SHP77 (cell line): ENCODE measurements at places on chromosomes 11 and 22.

- no peak for DNase-seq
Observed at GRCh38 chr22:50313021-50313420, 5.6 kb upstream of the PLXNB2 start.

DNA sequence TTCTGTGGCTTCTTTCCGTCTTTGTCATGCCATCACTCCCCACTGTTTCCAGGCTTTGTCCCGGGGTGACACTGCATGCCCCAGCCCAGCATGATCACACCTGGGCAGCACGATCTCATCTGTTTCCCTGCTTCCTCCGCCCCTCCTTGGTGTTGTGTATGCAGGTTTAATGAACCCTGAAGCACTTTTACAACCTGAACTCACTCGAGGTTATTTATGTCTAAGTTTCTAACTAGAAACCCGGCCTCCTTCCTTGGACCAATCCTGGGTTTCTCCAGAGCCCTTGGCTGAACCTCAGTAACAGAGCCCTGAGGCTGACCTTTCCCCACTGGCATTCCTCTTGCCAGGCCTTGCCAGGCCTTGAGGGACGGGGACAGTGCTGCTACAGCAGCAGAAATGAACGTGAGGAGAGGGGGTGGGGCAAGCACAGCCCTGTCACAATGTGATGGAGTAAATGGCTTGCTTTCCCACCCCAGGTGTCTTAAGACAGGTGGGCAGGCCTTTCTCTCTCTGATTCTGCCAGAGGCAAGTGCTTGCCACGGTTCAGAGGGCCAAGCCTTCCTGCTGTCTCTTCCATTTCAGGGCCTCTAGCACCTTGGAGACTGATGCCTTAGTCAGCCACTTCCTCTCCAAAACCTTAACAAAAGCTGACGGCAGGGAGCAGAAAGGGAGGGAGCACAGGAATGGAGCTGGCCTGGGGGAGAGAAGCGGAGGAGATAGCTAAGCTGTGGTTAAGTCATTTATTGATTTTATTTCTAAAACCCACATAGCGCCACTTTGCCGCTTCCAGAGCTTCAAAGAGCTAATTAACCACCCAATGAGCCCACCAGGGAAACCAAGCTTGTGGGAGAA is 3.1 kb upstream of the PYGM start:
- DNase-seq, result no peak

DNA sequence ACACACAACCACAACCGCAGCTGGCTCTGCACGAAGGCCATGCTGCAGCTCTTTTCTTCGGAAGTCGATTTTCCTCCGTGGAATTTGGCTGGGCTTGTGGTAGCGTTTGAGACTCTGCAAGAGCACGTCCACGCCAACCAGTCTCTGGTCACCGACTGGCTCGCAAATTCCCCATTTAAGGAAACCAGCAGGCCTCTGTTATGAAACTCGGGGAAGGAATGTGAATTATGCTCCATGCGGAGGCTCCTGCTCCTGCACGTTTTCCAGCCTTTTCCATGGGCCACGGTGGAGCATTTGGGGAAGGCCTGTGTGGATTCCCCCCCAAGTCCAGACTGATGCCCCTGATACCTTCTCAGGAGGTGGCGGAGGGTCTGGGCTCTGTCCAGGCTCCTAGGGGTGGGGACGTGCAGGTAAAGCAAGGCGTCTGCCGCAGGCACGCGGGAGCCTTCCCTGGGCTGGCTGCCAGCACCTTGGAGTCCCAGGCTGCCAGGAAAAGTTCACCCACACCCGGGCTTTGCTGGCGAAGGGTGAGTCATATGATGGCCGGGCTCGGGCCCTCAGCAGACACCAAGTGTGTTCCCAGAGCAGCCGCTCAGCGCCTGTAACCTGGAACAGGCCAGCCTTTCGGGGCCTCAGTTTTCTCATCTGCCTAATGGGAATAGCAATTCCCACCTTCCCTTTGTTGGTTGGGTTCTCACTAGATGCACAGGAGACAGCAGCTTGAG is 41.9 kb downstream of the LRP5 start:
- DNase-seq, result no peak

DNA sequence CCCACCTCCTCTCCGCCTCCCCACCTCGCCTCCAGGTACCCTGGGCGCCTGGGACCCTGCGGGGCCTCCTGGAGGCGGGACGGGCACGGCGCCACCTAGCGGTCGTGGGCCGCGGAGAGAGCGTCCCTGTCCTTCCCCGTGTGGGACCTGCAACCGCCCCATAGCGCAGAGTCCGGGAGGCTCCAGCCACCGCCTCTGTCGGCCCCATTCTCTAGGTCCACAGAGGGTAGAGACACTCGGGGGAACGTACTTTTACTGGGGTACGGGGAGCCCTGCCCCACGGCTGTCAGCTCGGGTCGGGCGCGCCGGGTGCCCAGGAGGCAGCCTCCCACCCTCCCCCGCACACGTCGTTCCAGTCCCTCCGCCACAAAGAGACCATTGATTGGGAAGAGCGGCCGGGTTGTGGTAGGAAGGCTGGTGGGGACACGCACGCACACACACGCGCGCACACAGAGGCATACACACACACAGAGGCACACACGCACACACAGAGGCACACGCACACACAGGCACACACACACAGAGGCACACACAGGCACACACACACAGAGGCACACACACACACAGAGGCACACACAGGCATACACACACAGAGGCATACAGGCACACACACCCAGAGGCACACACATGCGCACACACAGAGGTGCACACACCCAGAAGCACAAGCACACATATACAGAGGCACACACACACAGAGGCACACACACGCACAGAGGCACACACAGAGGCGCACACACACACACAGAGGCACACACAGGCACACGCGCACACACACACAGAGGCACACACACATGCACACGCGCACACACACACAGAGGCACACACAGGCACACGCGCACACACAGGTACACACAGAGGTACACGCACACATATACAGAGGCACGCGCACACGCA is 12.6 kb upstream of the NECTIN1 start:
- DNase-seq, result no peak

GRCh38 chr11:19268909-19269308 is 28.2 kb upstream of the E2F8 start:
- DNase-seq, result no peak

DNA sequence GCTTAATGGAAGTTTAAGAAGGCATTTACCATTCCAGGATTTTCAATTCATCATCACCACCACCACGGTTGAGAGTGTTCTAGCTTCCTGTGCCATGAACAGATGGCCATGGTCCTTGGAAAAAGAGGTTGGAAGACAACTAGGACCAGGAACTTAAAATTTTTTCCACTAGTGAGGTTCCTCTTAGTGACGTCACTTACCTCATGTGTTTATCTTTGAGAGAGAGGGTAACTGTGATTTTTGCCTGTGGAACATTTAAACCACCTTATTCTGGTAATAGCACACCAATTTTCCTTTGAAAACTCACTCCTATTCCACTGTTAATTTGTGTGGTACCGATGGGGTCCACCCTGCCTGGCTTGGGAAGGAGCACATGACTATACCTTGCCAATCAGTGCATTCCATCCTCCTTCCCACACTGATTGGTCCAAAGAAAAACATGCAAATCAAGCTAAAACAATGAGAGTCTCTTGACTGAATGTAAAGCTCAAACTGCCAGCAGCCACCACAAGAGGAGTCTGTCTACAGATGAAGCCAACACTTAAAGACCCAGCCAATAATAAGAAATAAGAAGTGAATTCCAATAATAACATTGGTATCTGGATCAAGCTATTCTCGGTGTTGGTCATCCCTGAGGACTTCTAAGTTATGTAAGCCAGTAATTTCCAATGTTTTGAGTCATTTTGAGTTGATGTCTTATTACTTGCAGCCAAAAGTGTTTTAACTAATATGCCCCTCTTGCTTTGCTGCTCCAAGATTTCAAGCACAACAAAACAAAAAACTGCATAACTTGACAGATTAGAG is 111.8 kb downstream of the MPPED2 start:
- DNase-seq, result no peak

DNA sequence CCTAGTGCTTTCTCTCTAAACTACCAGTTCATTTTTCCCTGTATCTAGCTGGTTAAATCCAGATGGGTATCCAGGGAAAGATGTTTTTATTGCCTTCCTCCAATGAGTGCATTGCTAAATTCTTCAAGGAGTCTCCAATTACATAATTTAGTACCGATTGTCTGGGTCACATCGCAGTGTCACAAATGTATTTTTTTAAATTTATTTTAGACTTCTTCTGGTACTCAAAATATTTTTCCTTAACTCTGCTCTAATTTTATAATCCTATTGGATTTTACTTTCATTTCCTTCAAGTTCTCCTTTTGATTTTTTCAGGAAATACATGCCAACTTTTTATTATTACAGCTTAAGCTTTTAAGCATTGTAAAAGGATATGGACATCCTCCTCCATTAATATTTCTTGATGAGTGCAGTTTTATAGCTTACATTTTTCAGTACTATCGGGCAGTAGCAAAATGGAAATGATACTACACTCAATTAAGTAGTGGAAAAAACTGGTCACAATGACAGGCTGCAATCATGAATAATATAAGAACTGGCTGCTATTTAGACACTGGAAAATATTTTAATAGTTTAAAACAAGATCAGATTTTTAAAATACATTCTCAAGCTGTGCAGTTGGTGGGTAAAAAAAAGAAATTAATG is 20.3 kb downstream of the BBOX1 start:
- DNase-seq, result no peak

GRCh38 chr11:47376525-47377371 is 1.6 kb downstream of the SPI1 start:
- DNase-seq, result no peak

- no peak for DNase-seq
Observed at GRCh38 chr11:41996533-41996932, 537.1 kb upstream of the LRRC4C start.

- no peak for DNase-seq
Observed at GRCh38 chr22:22880645-22881044, 7.0 kb upstream of the IGLL5 start.

DNA sequence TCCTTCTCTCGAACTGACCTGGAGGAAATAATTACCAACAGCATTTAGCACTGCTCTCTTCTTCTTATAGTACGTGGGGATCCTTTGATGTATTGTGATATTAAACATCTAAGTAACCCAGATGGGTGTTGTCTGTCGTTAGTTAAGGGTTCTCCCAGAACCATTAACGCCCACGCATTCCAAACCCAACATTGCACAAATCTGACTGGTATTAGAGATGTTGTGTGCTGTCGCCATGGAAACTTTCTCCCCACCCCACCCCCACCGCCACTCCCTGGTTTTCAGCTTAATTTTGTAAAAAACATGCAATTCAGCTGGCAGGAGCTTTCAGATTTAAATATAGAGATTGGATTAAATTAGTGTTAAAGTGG is 1495.2 kb downstream of the TBC1D22A start:
- no peak for DNase-seq

GRCh38 chr11:67082071-67082791 is 25.6 kb downstream of the RHOD start:
- DNase-seq, result peak; percentile 28

DNA sequence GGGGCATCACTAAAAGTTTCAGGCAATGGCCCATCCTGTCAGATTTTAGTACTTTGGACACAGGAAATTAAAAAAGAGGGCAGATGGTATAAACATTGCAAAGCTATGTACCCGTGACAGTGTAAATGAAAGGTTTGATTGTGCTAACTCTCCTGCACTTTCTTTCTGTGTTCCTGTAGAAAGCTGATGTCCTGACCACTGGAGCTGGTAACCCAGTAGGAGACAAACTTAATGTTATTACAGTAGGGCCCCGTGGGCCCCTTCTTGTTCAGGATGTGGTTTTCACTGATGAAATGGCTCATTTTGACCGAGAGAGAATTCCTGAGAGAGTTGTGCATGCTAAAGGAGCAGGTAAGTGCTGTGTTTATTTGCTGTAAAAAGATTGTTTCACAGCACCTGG is 10.3 kb downstream of the CAT start:
- DNase-seq, result no peak

DNA sequence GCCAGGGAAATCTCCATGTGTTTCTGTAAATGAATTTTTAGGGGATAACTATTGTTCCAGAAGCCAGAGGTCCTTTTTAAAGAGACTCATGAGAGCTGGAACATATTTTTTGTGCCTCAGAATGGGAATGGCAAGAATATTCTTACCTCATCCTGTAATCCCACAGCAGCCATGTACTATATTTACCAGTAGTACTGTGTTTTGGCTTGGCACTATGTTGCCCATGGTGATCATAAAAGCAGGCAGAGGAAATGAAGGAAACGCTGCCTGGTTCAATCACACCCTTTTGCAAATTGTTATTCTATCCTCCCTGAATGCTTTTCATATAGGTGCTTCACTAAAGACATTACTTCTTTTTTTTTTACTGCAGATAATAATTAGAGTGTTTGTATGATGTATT is 81.0 kb downstream of the ANO3 start:
- no peak for DNase-seq

DNA sequence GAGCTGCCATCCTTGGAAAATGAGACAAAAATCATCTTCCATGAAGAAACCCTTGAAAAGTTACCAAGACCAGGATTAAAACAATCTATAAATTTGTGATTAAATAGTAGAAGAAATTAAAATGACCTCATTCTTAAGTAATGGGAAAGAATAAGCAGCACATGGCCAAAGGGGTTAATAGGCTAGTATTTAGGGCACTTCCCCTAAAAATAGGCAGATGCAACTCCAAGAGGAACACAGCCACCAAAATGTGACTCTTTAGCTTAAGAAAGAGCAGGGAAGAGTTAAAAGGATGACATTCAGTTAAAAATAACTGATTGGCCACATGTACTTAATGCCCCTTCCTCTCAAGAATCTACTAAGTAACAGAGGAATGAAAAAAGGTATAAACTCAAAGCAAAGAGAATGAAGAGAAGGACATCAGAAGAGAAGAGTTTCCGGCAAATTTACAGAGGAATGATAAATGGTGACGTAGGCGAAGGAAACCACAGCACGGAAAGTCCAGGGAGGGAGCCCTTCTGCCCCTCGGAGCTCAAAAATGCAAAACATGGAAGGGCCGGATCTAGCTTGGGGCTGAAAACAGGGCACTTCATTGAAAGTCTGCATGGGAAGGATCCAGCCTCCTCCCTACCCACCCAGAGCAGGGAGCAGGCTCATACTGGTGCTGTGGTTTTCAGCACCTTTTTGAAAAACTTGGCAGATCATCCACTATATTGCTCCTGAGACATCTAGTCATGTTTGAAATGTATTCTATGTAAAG is 17.8 kb downstream of the SCUBE2 start:
- DNase-seq, result no peak

- no peak for DNase-seq
Observed at GRCh38 chr11:131418189-131418588, 47.8 kb downstream of the NTM start.

- DNase-seq, result no peak
Observed at GRCh38 chr11:72535194-72535547, 100.8 kb upstream of the CLPB start.

GRCh38 chr11:19756675-19757475 is 44.2 kb downstream of the NAV2 start:
- DNase-seq, result no peak
